H9 (cell line): ENCODE measurements at places on chromosomes 3 and 15. TPM values are rescaled to one million over a fixed set of nuclear protein-coding genes. Genes with fewer than 3 reads are reported as not detected.

Gene TLR9
- not detected in 2 replicates for total RNA-seq

Gene SLC49A4
- total RNA-seq, result 10.0 and 10.7 TPM in 2 replicates

Gene POTEB
- not detected in 2 replicates for total RNA-seq

Gene ST8SIA2
- total RNA-seq, result 1.8 and 3.2 TPM in 2 replicates

Gene TAGLN3
- total RNA-seq, result 6.4 and 7.5 TPM in 2 replicates

Gene PRRT3
- total RNA-seq, result 18.8 and 19.5 TPM in 2 replicates

Gene PIF1
- 64.0 and 74.4 TPM in 2 replicates for total RNA-seq

Gene AP3B2
- 9.8 and 10.6 TPM in 2 replicates for total RNA-seq

DNA sequence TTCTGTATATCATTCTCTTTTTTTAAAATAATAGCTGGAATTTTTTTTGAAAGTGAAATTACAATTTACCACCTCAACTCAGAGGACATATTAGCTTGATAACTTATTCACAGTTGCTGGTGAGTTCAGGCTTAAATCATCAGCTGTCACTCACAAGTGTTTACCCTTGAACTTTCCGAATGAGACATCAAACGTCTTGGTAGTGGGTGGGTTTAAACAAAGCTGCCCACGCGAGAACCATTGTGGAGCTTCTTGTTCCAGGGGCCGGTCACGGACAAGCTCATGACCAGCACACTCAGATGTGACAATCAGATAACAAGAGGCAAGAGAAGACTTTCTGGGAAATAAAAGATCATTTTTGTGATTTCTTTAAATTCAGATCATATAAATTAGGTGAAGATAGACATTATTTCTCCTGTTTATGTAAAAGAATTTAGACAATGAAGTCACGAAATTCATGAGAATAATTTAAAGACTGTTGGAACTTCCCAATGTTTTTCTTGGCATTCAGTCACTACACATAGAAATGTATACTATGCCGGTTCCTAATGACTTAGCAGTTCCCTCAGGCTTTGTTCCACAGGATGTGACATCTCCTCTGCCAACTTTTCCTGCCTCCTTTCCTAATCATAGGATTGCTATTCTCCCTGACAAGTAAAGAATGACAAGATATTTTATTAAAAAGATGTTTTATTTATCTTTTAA lies 29.3 kb downstream of the BTD start:
- DNase-seq, result no peak

GRCh38 chr3:151537726-151538125 lies 76.9 kb upstream of the IGSF10 start:
- DNase-seq, result no peak

DNA sequence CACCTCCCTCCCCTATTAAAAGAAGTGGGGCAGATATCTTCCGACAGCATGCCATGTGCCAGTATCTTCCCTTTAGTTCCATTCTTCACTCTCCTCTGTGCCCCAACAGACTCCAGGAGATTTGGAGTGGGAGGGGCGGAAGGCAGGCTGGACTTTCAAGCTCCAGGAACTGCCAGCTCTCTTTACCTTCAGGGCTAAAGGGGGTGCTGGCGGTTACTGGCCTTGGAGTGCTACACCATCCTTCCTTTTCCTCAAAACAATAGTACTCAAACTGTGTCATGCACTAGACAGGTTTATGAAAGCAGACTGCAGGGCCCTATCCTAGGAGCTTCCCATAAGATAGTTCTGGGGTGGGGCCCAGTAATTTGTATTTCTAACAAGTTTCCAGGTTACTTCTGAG lies 6.0 kb downstream of the LINS1 start:
- DNase-seq, result no peak

GRCh38 chr3:144502402-144502801 lies 530.8 kb downstream of the DIPK2A start:
- DNase-seq, result no peak

- DNase-seq, result no peak
Measured at GRCh38 chr3:187019542-187020072, 89.3 kb downstream of the ST6GAL1 start.

GRCh38 chr3:187966636-187967406 lies 187.1 kb upstream of the LPP start:
- DNase-seq, result no peak

- no peak for DNase-seq
Measured at GRCh38 chr15:44082558-44083157, 112.4 kb downstream of the FRMD5 start.

DNA sequence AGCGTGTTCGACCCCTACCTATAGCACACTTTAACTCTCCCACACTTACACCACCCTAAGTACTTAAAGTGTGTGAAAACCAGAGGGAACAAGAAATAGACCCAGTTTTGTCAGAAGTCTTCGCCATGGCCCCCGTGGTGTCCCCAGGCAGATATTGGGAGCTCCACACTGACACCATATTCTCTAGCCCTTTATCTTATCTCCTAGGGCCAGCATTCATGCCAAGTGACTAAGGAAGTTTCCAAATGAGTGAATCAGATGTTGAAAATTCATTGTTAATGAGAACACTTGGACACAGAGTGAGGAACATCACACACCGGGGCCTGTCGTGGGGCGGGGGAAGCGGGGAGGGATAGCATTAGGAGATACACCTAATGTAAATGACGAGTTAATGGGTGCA lies 31.8 kb downstream of the P3H2 start:
- no peak for DNase-seq

DNA sequence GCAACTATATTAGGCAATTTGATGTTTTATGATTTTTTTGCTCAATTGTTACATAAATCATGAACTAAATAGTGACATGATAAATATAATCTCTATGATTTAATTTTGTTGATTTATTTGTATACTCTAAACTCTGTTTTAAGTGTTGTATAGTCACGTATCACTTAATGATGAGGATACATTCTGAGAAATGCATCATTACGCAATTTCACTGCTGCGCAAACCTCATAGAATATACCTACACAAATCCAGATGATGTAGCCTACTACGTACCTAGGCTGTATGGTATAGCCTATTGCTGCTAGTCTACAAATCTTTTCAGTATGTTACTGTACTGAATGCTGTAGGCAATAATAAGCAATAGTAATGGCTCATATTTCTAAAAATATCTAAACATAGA lies 1029.8 kb downstream of the SI start:
- no peak for DNase-seq

DNA sequence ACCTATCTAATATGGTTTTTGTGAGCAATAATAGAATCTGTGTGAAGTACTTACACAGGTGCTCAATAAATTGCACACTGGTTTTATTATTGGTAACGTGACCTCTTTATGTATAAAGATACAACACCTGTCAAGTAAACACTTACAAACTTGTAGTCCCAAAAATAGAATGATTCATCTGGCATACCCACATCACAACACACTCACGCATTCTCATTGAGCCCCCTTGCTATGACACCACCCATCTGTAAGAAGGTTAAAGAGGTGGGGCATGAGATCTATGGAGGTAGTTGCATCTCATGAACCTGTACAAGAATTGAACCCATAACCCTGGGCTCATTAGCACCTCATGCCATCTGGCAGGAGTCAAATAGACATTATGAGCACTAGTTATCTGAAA lies 134.9 kb upstream of the THBS1 start:
- DNase-seq, result no peak

DNA sequence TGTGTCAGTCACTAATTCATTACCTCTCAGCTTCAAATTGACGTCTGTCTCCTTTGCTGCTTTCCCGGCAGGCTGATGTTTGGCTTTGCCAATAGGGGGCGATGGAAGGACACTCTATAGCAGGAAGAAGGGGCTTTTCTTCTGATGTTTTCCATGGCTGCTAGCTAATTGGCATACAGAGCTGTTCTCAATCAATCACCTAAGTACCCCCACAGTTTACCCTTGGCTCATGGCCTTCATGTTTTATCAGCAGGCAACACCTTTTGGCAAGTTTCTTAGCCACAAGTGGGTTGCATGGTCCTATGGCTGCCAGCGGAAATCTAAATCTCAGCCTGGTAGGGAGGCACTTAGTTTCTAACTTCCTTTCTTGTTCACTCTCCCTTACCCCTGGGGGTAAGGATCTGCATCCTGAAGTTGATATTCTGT lies 45.0 kb downstream of the ESYT3 start:
- DNase-seq, result peak; percentile 69

DNA sequence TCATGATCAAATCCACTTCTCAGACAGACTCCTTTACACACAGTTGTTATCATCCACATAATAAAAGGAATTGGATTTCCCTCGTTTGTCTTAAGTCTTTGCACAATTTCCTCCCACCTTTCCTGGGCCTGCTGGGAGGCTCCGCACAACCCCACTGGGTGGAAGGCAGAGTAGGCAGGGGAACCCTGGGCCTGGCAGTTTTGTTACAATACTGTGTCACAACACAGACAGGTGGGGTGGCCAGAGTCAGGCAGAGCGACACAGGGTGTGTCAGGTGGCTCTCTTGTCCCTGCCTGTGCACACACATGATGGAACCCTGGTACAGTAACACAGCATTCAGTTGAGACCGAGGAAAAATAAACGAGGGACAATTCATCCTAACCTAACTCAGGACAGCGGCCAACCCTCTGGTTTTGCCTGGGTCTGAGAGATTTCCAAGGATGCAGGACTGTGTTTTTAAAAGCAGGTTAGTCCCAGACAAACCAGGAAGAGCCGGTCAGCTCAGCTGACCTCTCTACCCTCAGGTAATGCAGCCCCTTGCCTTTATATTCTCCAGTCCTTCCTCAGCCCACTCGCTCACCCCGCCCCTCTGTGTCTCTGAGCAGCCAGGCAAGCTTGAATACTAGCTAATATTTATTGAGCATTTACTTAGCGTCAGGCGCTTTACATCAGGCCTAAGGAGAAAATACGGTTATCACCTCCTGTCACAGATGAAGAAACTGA lies 8.8 kb upstream of the FAM174B start:
- no peak for DNase-seq

- DNase-seq, result no peak
Measured at GRCh38 chr15:71812966-71813722, 2.8 kb downstream of the NR2E3 start.

- no peak for DNase-seq
Measured at GRCh38 chr3:120820748-120821147, 78.2 kb downstream of the GTF2E1 start.

GRCh38 chr3:31226346-31226745 lies 306.4 kb upstream of the STT3B start:
- no peak for DNase-seq

DNA sequence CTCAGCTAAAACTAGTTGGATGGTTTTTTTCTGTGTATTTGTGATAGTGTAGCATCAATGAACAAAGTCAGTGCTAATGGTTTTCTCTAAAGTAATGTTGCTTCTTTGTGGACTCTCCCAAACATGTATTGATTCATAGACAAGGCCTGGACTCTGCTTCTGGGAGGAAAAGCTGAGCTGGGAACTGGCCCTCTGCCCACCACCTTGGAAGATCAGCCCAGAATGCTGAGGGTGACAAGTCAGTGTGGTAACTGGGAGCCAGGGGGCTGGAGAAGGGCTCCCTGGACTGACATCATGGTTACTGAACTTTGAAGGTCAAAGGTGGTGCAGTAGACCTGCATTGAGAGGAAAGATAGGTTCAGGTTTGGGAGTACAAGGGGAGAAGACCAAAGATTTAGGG lies 3.0 kb downstream of the ARHGAP31 start:
- no peak for DNase-seq
